SIG-M5 (cell line): ENCODE measurements at places on chromosomes 4 and X.

GRCh38 chrX:35664833-35665232 is 133.3 kb upstream of the MAGEB16 start:
- no peak for DNase-seq

GRCh38 chr4:87101543-87102199 is 118.7 kb downstream of the KLHL8 start:
- no peak for DNase-seq

- no peak for DNase-seq
Observed at GRCh38 chrX:13876652-13877051, 59.8 kb upstream of the GPM6B start.

- no peak for DNase-seq
Observed at GRCh38 chr4:45094684-45095083, 368.3 kb upstream of the GNPDA2 start.
